Dorsolateral prefrontal cortex (tissue), 122 donors: ENCODE measurements at places on chromosomes 7 and 10.
A peak's percentile ranks its signal among the peaks of the same experiment; 100 is the strongest.

DNA sequence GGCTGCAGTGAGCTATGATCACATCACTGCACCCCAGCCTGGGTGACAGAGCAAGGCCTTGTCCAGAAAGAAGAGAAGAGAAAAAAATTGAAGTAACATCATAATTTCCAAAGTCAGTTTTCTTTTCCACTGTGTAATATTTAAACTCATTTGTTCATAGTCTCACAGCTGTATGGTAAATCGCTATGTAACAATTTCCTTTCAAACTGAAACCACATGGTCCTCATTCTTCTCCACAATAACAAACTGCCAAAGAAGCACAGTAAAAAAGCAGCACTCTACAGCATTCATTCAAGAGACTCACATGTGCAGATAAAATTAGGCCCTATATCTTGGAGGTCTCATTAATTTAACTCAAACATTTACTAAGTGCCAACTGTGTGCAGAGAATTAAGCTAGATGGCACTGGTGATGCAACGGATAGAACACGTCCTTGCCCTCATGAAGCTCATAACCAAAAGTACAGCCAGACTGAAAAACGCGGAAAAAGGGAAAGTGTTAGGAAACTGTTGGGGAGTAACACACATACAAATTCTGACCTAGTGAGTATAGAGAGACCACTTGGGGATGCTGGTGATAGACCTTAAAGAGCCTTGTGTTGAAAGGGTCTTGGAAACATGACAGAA, 174.0 kb upstream of the KCTD7 start:
- no peak for DNase-seq

GRCh38 chr10:95537542-95537927, 23.6 kb downstream of the SORBS1 start:
- no peak for DNase-seq

- no peak for DNase-seq
Observed at GRCh38 chr7:43888993-43889945, 17.1 kb downstream of the URGCP start.

- DNase-seq = no peak
Observed at GRCh38 chr10:30557884-30558283, 71.7 kb downstream of the LYZL2 start.

DNA sequence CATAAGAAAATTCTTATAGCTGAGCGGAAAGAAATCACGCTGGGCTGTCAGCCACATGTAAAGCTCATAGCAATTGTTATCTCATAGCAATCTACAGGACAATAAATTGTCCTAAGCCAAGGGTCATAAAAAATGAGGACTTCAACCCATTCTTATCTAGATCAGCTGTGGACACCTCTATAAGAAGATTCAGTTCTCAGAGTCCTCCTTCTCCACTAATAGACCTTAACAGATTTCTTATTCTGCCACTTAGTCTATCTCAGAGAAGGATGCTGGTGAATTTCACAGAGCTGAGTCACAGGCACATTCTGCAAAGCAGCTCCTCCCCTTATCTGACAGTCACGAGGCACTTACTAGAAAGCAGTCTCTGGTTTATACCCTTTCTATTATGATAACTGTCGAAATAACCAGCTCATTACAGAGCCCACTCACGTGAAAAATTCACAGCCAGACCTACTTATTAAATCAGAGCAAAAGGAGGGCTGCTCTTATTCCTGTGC, 185.3 kb upstream of the PCLO start:
- DNase-seq = peak; percentile 31

DNA sequence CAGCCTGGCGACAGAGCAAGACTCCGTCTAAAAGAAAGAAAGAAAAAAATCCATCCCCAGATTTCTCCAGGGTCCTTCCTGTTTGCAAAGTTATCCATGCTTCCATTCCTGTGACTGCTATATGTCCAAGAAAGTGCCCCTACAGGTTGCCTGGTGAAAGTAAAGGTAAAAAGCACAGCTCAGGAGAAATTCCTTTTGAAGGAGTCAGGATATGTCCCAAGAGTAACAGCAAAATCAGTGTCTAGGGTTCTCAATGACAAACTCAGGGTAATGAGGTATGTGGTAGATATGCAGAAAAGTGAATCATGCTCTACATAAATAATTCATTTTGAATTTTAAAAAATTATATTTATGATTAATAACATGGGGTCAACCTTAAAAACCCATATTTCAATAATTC, 91.5 kb downstream of the CTTNBP2 start:
- DNase-seq = no peak

DNA sequence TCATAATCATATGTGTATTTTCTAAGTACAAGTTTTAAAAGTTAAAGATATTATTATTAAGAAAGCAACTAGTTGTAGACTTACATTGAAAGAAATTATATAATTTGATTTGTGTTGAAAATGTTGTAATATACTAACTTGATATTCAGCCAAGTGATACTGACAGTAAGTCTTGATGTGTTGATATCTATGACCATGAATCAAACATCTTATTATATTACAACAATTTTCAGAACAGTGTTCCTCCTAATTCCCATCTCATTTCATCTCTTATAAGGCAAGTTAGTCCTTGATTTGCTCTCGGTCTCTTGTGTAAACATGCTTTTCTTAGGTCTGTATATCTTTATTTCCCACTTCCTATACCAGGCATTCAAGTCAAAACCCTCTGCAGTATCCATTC, 269.2 kb upstream of the SEMA3E start:
- DNase-seq = no peak

DNA sequence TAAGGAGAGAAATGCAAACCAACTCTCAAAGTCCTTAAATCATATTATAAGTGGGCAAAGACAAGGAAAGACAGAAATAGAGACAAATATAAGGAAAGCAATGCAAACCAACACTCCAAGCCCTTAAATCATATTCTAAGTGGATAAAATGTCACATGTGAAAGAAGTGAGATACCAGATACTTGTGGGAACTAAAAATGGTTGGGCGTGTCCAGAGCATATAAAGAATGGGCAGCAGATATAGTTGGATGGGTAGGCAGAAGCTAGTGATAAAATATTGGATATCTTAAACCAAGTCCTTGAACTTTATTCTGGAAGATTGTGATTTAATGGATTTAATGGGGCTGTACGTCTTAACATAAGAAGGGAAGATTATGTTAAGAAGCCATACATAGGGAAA, 1065.2 kb upstream of the C7orf33 start:
- no peak for DNase-seq

- no peak for DNase-seq
Observed at GRCh38 chr7:22572292-22572691, 72.3 kb upstream of the STEAP1B start.

- DNase-seq = no peak
Observed at GRCh38 chr7:55081472-55082227, 62.8 kb downstream of the EGFR start.

GRCh38 chr10:130741901-130742855, 569.3 kb downstream of the TCERG1L start:
- no peak for DNase-seq

GRCh38 chr7:45543473-45543872, 30.7 kb upstream of the ADCY1 start:
- DNase-seq = no peak

- no peak for DNase-seq
Observed at GRCh38 chr7:158128572-158128971, 459.1 kb downstream of the PTPRN2 start.

DNA sequence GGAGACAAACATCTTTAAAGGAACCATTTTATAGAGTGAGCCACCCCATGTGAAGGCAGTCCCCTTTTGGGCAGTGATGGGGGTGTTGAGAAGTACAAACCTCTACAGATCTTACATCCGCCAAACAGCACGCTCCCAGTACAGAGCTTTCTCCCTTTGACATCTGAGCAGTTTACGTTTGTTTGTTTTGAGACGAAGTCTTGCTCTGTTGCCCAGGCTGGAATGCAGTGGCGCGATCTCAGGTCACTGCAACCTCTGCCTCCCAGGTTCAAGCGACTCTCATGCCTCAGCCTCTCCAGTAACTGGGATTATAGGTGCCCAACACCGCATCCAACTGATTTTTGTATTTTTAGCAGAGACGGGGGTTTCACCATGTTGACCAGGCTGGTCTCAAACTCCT, 128.9 kb downstream of the CCDC3 start:
- DNase-seq = no peak

- no peak for DNase-seq
Observed at GRCh38 chr10:32112055-32112454, 55.8 kb upstream of the KIF5B start.
